ENCODE measurements at places on chromosomes 6 and 20.

GRCh38 chr6:151409260-151409659 lies 17.9 kb upstream of the ZBTB2 start:
- no peak for DNase-seq

DNA sequence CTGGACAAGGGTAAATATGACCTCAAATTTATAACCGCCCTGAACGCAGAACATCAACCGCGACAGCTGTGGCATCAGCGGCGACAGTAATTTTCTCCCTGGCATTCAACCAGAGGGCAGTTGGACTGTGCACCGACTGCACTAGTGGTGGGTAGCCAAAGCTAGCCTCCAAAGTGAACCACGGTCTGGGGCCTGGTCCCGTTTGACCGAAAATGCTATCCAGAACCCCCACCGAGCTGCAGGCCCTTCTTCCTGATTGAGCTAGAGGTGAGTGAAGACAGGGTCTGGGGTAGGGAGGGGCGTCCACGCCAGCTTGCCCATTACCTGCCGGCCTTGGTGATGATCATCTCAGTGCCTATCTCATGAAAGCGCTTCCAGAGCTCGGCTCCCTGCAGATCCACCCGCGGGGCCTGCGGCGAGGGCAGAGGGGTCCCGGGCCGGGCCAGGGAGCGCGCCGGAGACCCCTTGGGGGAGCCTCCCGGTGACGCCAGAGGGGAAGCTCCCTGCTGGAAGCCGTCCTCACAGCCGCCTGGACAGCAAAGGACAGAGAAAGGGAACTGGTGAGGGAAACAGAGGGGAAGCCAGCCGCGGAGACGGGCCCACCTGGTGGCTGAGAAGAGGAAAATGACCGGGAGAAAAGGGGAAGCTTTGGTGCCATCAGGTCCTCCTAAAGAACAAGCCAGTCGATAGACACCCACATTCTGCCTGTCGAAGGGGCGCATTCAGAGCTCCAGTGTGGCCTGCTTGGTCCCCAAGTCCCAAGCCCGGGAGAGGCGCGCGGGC lies 2.0 kb downstream of the TBX18 start:
- no peak for DNase-seq

GRCh38 chr6:75135450-75135849 lies 70.4 kb downstream of the COL12A1 start:
- no peak for DNase-seq

DNA sequence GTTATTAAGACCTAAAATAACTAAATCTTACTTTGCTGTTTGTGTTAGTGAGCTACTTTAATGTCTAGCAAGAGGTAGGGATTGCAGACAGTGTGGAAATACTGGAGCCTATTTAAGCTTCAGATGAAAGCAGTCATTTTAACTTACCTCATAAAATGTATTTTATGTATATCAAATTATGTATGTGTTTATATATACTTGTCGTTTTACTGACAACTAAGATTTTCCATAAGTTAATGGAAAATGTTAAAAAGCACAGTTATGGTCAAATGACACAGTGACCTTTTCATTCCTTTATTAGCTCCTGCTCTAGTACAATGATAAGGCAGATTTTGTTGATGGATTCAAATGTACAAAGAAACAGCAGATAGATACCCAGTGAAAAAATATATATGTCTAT lies 34.6 kb downstream of the QKI start:
- DNase-seq: no peak

DNA sequence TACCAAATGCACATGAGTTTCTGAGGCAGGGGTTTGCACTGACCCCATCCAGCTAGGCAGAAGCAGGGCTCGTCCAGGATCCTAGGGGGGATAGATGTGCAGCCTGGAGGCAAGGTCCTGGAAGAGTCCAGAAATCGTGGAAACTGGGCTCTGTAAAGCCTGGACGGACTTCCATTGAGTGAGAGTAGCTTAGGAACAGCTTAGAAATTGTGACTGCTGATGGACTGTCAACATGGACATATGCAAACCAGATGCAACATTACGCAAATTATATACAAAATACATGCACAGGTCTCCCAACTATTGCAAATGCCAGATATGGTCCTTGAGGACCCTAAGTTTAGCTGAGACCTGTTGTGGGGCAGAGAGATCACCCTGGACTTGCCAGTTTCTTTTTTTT lies 4.8 kb upstream of the EMILIN3 start:
- peak; percentile 17 for DNase-seq

DNA sequence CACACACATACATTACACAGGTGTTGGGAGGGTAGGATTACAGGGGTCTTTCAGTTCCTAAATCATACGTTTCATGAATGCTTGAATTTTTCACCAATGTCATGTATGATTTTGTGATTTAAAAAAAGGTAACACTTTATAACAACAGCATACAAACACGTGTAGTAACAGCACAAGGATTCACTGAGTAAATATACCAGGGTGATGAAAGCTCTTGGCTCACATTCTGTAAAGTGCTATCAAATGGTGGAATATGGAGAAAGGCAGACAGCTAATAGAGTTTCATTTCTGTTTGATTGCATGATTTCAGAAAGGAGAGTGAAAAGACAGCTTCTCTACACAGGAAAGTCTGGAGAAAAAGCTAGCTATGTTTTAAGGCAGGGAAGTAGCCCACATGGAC lies 231.9 kb downstream of the CD83 start:
- no peak for DNase-seq

DNA sequence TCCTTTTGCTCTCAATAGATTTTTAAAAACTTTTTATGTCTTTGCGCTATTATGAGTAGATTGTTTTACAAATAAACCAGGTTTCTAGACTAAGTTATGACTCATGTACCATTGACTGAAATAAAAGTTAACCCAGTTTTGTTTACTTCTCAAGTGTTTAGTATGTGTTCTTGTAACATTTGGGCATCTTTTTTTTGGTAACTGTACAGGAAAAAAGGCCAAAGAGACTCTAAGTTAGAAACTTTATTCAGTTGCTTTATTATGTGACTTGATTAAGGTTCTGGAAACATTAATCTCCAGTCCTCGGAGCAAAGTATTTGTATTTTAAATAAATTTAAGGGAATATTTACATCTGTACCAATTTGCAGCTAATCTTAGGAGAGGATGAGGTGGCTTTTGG lies 2.9 kb downstream of the NKAIN2 start:
- no peak for DNase-seq

DNA sequence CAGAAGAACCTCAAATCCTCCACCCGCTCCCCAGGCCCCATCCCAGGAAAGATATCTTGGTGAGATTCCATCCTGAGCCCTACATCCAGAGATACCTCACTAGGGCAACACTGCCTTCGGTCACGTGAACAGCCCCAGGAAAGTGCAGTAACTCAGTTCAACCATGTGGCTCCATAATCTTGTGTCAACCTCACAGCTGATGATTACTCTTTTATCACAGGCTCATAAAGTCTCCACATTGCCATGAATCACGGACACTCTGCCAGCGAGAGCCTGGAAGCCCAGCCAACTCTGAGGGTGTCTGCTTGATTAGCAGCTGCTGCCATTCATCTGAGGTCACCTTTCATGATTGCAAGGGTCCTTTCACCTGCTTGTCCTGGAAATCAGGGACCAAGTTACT lies 175.8 kb upstream of the LRFN2 start:
- DNase-seq: no peak

DNA sequence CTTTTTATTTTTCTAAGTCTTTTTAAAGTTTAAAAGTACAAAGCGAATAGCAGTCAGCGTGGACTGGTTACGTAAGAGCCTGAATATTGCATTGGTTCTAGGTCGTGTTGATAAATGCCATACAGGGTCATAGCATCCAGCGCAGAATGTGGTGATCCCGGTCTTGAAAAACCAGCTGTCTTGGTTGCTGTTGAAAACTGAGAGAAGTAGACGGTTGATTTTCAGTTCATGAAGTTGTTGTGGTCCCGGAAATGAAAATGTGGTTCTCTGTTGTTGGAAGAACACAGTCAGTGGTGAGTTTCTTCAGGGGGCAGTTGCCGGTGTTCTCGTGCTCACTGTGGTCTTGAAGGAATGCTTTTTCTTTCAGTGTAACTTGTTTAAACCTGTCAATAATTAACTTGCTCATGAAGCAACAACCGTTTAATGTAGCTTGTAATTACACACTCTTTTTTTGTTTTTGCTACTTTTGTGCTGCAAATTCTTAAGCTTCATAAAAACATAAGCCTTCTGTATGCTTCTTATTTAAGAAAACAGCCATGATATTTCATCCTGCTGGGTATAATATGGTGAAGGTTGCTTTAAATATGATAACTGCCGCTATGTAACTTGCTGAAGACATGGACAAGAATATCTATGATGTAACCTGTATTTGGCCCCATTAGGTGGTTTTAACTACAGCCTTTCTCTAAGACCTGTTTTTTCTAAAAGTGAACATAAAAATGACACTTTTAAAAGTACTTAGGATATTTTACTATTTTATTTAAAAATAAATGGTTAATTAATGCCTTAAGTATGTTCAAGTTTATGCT lies 64.8 kb upstream of the KIF25 start:
- DNase-seq: no peak

DNA sequence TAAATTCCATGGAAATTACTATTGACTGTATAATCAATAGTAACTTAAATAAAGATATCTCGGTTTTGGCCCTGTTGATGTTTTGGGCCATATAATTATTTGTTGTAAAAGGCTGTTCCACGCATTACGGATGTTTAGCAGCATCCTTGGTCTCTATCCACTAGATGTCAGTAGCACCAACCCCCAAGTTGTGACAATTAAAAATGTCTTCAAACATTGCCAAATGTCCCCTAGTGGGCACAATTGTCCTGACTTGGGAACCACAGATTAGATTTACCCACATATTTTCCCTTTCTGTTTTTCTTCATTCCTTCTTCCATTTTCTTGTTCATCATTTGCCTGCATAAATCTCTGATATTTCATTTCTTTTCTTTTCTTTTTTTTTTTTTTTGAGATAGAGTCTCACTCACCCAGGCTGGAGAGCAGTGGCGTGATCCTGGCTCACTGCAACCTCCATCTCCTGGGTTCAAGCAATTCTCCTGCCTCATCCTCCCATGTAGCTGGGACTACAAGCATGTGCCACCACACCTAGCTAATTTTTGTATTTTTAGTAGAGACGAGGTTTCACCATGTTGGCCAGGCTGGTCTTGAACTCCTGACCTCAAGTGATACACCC lies 13.6 kb upstream of the WFDC8 start:
- DNase-seq: peak; percentile 11

GRCh38 chr6:134413241-134413643 lies 95.3 kb upstream of the SGK1 start:
- no peak for DNase-seq

DNA sequence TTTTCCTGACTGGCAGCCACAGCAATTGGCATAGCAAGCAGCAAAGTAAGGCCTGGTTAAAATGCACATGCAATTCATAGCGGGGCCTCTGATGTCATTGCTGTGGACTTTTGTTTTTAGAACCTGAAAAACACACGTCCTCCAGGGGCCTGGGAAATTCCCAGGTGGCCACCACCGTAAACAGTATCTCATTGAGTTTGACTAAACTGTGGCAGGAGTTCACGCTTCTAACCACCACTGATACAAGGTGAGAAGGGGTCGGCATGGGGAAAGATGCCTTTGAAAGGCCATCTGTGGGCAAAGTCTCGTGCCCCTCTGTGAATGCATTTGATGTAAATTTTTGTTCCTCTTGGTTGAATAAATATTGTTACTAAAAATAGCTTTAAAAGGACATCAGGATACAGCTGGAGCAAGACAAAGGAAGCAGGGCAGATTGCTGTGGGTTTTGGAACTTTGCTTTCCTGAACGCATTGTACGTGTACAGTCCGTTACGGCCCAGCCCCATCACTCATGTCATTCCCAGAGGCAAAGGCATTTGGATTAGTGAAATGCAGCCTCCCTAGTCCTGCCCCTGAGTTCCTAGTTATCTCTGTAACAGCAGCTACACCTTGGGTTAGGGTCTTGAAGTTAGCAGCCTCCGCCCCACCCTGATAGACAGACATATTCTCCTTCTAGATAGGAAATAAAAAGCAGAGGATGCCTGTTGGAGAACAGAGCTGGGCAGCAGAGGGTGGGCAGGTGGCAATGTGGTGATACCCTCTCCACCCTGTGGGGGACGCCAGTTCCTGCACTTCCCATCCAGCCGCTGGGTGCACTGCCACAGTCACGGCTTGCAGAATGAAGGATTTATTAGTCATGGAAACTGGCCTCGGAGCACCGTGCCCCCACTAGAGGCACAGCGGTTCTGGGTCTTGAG lies 80.3 kb downstream of the ZDHHC14 start:
- no peak for DNase-seq

GRCh38 chr20:23059846-23060245 lies 10.4 kb upstream of the THBD start:
- DNase-seq: no peak

- DNase-seq: no peak
Observed at GRCh38 chr6:90530882-90531281, 56.0 kb downstream of the MAP3K7 start.

GRCh38 chr6:107667790-107668189 lies 156.3 kb downstream of the SCML4 start:
- no peak for DNase-seq

- DNase-seq: no peak
Observed at GRCh38 chr6:17473554-17473953, 80.2 kb downstream of the CAP2 start.

DNA sequence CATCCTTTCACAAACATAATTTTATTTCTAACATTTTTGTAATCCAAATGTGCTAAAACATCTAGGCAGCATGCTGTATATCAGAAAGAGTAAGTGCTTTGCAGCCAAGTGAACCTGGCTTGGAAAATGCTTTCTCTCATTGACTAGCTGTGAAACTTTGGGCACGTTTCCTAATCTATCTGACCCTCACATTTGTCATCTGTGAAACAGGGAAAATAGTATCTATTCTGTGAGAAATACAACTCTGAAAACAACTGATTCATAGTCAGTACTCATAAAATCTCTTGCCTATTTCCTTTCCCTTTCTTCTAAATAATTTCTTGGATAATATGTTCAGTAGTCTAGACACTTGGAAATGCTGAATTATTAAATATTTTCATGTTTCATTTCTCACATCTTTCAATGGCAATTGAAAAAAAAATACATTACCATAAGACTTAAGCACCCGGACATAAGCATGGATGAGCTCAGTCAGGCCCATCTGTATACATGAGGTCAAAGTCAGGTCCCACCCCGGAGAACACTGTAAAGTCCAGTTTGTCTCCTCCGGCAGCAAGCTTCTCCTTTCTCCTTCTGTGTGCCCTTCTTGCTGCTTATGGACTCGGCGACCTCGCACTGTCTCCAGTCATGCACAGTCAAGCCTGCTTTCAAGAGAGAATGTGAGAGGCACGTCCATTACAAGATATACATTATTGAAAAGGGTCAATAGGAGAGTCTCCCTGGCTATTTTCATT lies 455.0 kb upstream of the SOX4 start:
- no peak for DNase-seq

- DNase-seq: no peak
Observed at GRCh38 chr6:110589865-110590513, 113.6 kb upstream of the SLC22A16 start.
